Sigmoid colon (tissue), 7 donors: ENCODE measurements at places on chromosomes 13 and 19. TPM values are rescaled to one million over a fixed set of nuclear protein-coding genes. Genes with fewer than 3 reads are reported as not detected.
A peak's percentile ranks its signal among the peaks of the same experiment; 100 is the strongest.

ZNF850 gene
- 0.23 TPM for polyA plus RNA-seq

DNA sequence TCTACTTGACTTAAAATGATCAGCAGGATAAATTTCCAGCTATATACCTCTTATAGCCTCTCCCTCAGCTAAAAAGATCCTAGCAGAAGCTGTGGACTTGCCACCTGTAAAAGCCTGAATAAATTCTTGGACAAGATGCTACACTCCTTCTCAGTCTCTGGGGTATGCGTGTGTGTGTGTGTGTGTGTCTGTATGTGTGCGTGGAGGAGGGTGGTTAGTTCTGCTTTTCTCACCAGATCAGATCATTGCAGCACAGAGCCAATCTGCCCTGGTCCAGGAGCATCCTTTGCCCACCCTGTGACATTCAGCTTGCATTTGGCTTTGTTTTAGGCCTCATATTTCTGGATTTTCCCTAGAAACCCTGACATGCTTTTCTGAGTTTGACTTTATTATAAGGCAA, 438.3 kb downstream of the RFC3 start:
- H3K27ac ChIP-seq, result no peak overlapping the region
- no peaks in the 10 kb centered on the region for H3K36me3 ChIP-seq
- no peak for DNase-seq
- H3K27me3 ChIP-seq, result no peaks in the 10 kb centered on the region
- no peaks in the 10 kb centered on the region for H3K4me1 ChIP-seq
- no peak overlapping the region for H3K4me3 ChIP-seq

DNA sequence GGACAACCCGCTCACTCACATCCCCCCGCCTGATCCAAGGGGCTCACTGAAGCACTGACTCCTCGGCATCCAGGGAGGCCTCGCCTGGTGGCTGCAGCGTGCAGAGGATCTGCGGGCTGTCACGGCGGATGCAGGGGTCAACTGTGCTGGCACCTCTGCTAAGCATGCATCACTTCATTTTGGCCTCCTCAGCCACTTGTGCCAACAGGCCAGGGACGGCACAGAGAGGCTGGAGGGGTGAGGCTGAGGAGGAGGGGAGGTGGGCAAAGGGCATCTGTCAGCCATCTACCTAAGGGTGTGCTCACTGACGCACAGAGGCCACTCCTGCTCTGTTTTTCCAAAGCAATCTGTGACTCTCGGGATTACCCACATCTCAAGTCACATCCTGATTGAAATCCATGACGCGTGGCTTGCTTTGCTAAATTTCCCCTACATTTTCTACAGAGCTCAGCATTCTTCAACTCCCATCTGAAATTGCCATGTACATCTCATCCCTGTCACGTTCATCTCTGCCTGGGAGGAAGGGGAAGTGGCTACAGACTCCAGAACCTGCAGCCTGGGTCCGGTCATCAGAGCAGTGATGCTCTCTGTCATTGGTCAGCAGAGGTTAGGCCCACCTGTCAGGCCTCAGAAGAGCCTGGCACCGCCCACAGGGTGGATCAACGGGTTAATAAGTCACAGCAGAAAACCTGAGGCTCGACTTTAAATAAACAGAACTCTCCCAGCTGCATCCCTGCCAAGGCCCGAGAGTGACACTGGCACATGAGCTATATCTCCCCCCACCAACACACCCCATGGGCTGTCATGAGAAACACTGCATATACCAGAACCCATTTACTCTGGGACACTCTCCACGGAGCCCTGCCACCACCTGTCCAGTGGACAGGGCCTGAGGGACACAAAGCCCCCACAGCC, 17.6 kb downstream of the ELL start:
- no peak for DNase-seq
- peaks cover 97% of the 10 kb centered on the region for H3K4me1 ChIP-seq
- H3K27me3 ChIP-seq, result no peaks in the 10 kb centered on the region
- peak overlapping the region; percentile 71 for H3K27ac ChIP-seq
- no peaks in the 10 kb centered on the region for H3K36me3 ChIP-seq

- no peaks in the 10 kb centered on the region for H3K4me1 ChIP-seq
- no peak overlapping the region for H3K27ac ChIP-seq
- H3K36me3 ChIP-seq, result peaks cover 5% of the 10 kb centered on the region
- no peaks in the 10 kb centered on the region for H3K27me3 ChIP-seq
- DNase-seq, result no peak
These were observed 18.4 kb downstream of the UBXN6 start for GRCh38 chr19:4439243-4439642.

DNA sequence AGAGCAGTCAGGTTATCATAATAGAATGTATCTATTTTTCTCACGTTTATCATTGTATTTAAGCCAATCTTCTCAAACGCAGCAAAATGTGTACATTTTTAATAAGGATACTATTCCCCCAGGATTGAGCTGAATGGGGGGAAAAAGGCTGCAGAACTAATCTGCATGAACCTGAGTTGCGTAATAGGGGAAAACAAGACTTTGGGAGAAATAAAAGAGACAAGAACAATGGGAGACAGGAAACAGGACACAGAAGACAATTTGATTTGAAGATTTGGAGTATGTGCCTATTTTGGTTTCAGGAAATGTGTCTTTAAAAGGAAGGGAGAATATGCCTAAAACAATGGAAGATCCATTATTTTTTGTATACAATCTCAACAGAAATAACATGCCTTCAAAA, 844.5 kb downstream of the DIAPH3 start:
- no peaks in the 10 kb centered on the region for H3K36me3 ChIP-seq
- no peaks in the 10 kb centered on the region for H3K4me1 ChIP-seq
- H3K27me3 ChIP-seq, result no peaks in the 10 kb centered on the region
- no peak overlapping the region for H3K27ac ChIP-seq
- DNase-seq, result no peak
